ENCODE measurements at places on chromosomes 4 and X.

GRCh38 chrX:111360839-111361238 is 51.2 kb downstream of the DCX start:
- no peak for DNase-seq

GRCh38 chr4:141352331-141352730 is 131.6 kb downstream of the ZNF330 start:
- DNase-seq, result no peak

DNA sequence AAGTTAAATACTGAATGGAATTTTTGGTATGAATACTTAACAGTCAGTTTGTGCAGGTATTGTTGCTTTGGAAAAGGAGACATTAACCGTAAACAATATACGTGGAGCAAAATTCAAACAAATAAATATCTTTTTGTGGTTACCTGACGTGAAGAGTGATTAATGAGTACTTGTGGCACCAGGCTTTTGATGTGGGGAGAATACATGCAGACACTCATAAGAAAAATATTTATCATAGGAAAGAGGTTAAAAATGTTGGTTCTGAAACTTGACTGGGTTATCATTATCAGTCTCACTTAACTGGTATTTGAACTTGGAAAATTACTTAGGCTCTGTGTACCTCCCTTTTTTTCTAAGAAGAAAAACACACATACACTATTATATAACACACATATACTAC is 136.4 kb upstream of the NDST4 start:
- no peak for DNase-seq

DNA sequence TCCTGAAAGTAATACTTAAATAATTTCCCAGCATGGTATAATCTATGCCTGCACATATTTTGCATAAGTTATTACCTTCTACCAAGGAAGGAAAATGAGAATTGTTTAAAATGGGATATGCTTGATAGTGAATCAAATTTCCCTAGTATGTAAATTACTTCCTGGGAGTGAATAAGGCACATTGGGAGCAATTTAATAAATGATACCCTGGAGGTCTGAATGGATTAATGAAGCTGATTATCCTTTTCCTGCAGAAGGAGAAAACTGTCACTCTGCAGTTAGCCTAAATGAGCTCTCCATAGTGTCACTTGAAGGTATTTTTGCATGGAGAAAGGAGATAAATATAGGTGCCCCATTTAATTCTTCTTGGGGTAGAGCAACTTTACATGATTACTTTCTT is 2212.0 kb downstream of the PCDH7 start:
- no peak for DNase-seq

GRCh38 chr4:164405774-164406173 is 348.2 kb upstream of the SMIM31 start:
- DNase-seq, result no peak

- no peak for DNase-seq
Measured at GRCh38 chr4:181661923-181662322, 581.3 kb upstream of the TENM3 start.

DNA sequence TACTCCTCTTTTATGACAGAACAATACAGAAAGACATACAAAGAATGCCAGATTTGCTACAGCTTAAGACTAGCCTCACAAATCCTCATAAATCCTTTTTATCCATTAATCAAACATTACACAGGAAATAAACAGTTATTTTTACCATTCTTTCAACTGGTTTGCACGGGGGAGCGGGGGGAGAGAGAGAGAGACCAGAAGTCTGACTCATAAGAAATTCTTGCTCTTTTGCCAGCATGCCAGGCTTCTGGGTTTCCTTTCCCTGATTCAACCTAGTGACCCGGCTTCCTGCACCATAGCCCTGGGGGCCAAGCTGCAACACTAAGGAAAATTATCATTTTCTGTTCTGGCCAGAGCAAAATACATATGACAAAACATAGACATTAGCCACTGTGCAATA is 6.8 kb upstream of the RRAGB start:
- DNase-seq, result no peak

- DNase-seq, result no peak
Measured at GRCh38 chr4:139828966-139829664, 163.5 kb downstream of the MGST2 start.

GRCh38 chr4:25889589-25890503 is 24.2 kb upstream of the SMIM20 start:
- no peak for DNase-seq

GRCh38 chrX:71438750-71439149 is 72.6 kb downstream of the TAF1 start:
- DNase-seq, result no peak

GRCh38 chrX:155216940-155217440 is 730 bp downstream of the VBP1 start:
- DNase-seq, result no peak

GRCh38 chr4:152634110-152634760 is 45.6 kb downstream of the TMEM154 start:
- no peak for DNase-seq

GRCh38 chr4:90994851-90995574 is 867.8 kb downstream of the CCSER1 start:
- DNase-seq, result no peak

DNA sequence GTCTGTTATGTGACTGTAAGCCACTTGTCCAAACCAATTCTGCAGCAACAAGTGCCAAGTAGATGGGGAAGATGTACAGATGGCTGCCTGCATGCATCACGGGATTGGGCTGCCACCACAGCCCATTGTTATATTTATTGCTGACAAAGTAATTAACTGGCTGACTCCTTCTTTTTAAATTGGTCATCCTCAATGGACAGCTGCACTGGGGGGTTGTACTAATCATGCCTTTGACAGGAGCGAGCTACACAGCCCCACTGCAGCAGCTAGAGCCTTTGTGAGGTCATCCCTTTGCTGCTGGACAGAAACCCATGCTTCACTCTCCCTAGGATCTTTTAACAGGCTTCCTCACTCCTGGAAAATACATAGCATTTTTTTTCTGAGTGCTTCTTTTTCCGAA is 146.7 kb upstream of the CXXC4 start:
- no peak for DNase-seq

DNA sequence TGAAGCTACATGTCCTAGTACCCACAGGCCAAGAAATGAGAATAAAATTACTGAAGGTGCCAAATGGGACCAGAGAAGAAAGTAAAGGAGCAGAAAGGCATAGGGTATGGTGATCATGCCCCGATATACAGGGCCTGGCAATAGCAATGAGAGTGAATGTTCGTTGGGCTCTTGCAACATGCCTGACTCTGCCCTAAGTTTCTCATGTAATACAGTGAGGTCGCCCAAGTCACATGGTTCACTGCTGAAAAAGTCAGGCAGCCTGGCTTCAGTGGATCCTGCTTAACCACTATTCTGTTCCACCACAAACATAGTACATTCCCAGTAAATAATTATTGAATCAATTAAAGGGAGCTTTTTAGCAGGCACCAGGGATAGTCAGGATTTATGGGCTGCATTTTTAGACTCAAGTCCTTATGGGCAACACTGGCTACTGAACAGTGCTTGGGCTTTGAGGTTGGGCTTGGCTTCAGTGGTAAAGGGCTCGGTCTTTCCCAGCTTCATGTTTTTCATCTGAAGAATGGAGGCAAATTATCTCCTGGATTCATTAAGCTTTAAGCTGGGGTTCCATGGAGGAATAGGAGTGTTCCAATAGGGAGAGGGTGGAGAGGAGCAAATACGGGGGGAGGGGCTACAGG is 67.1 kb upstream of the ZNF518B start:
- DNase-seq, result no peak

DNA sequence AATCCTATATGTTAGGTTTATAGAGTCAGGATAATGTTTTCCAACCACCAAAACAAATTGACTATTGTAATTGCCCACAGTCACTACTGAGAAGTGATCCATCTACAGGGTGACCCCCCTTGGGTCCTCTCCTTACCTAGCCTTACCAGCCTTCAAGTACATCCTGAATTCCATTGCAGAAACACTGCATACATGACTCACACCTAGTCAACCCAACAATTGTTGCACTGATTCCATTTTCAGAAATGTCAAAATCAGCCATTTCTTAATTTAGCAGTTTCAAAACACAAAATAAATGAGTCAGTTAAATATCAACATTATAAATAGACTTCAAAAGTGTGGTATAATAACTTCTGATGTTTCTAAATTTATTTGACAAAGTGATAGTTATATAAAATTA is 106.3 kb upstream of the TNIP3 start:
- DNase-seq, result no peak

DNA sequence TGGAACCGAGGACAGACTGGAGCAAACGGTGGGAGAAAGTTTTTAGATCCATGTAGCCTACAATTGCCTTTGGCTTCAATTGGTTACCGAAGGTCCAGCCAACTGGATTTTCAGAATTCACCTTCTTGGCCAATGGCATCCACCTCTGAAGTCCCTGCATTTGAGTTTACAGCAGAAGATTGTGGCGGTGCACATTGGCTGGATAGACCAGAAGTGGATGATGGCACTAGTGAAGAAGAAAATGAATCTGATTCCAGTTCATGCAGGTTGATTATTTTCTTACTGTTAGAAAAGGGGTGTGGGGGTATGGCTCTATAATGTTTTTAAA is 702 bp downstream of the KLHL5 start:
- no peak for DNase-seq

DNA sequence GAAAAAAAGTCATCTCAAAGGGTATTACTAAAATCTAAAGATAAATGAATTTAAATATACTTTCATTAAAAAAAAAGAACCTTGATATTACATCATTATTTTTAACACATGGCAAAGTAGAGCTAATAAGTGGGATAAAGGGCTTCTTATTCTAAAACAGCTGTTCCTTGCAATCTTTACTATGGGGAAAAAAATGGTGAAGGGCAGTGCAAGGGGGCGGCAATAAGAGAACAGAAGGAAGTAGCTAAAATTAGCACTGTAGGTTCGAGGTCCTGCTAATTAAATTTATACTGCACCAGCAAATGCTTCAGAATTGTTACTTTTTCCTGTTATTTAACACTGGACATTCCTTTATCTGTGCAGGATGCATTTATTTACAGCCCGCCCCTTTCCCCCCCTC is 89.4 kb upstream of the HPF1 start:
- DNase-seq, result no peak

GRCh38 chr4:71222661-71223060 is 116.2 kb upstream of the SLC4A4 start:
- no peak for DNase-seq

DNA sequence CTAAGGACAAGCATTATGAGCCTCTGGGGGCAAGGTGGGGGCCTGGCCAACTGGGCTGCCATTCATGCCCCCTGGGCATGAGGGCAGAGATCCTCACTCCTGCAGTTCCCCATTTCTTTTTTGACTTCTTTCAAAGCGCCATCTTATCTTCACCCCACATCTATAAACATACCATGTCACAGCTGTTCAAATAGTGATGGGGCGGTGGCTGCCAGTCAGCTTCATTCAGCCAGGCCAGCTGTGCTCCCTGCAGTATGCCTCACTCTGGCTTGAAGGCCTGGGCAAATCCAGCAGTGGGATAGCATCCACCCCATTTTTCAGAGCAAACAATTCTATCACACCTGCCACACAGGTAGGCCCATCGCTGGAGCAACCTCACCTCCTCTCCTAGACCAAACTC is 85.5 kb downstream of the NHSL2 start:
- no peak for DNase-seq

- DNase-seq, result no peak
Measured at GRCh38 chrX:119229253-119229615, 6.9 kb upstream of the PGRMC1 start.

DNA sequence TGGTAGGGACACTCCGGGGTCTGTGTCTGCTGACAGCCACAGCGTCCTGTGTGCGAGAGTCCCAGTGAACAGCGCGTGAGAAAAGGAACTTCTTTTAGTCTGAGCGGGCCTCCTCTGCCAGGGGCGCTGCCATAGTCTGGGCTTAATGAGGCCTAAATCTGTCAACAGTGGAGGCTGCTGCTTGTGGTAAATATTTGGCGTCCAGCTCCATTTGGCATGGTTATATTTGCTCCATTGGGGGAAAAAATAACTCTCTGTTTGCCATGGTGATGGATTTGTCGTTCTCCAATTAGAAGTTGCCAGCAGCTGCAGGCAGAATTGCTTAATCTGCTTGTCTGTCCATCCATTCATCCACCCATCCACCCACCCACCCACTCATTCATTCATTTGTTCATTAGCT is 71.4 kb upstream of the PSAPL1 start:
- no peak for DNase-seq

- no peak for DNase-seq
Measured at GRCh38 chr4:14902342-14902741, 99.9 kb upstream of the CPEB2 start.

DNA sequence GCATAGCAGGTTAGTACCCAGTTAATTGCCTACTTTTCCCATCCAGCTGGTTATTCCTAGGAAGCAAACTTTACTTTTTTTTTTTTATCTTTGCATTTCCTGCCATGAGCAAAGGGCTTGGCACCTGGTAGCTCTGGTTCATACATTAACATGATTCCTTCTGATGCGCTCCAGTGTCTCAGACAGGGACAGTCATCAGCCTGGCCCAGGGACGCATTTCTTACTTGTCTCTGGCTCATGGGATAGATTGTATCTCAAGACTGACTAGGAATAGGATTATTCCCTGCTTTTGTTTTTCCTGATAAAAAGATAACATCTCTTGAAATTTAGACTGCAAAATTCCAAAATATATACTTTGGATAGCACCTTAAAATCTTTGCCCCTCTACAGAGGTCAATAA is 571.5 kb upstream of the TENM3 start:
- no peak for DNase-seq

DNA sequence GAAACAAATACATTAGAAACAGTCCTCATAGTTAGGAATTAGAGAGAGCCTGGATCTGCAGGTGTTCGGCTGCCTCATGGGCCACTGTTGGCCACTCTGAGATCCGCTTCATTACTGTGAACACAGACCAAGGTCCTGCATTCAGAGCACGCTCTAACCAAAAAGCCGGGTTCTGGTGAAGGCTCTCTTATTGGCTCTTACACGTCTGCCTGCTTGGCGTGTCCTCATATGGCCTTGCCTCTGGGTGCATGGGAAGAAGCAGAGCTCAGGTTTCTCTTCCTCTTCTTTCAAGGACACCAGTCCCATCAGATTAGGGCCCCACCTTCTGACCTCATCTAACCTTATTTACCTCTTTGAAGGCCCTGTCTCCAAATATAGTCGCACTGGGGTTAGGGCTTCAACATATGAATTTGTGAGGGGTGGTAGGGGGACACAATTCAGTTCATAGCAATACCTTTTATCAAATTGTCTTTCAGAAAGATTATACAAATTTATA is 37.1 kb upstream of the ELF2 start:
- DNase-seq, result no peak

- DNase-seq, result no peak
Measured at GRCh38 chr4:126230269-126230668, 915.5 kb downstream of the FAT4 start.

GRCh38 chr4:173057442-173057841 is 111.2 kb upstream of the GALNT7 start:
- DNase-seq, result no peak

DNA sequence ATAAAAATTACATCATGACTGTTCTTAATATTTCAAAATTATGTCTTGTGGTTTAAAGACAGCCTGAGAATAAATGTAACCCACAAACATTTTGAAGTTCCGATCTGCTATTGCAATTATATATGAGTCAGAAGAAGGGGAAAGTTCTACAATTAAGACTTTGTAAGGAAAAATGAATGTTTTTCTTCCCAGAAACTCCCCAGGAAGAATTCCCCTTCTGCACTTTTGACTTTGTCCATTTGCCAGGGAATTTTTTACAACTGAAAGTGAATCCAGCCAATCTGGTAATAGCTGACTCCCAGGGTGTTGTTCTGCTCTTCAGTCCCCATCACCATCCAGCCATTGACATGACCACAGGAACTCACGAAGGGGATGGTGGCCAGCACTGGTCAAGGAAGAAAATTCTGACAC is 61.6 kb upstream of the NOCT start:
- no peak for DNase-seq
